Left lung (tissue), 14 donors: ENCODE measurements at places on chromosomes 1 and 21.

- peak; percentile 44 for DNase-seq
Observed at GRCh38 chr1:20486457-20487235, 636 bp upstream of the CAMK2N1 start.

DNA sequence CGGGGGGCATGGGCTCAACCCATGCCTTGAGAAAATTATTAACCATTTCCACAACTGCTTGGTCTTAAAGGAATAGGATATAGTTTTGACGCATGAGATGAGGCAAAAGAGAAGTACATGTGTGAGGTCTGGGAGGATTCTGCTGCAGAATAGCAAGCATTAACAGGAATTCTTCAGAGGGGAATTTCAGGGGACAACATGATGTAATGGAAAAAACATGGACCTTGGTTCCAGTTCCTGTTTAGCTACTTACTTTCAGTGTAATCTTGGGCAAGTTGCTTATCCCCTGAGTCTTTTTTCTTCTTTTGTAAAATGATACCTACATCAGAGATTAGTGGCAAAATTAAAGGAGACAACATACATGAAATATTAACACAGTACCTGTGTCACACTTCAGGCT lies 85.6 kb downstream of the PRRX1 start:
- DNase-seq: no peak

DNA sequence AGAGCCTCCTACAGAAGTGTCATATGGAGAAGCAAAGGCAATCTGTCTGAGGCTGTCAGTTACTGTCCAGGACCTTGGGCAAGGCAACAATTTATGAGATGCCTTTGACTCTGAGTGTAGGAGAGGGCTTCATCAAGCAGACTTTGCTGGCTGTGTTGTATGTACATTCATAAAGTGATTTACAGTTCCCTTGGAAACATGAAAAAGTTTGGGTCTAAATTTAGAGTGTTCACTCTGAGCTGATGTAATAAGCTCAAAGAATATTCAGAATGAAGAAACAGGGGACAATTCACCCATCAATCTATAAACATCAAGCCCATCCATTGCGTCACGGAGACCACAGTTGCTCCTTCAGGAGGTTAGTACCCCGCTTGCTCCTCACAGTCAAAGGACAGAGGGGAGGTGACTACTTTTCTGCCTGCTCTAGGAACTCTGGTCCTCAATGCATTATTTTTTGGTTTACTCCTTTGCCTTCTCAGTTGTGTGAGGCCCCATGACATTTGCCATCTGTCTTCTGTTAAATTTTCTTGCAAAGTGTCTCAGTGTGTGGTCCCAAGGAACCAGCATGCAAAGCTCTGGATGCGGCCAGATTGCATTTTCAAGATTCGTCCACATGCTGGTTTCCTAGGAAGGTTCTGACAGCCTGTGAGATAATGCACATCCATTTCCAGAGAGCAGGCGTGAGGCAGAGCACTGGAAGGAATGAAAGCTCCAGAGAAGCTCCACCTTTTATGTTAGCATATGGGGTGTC lies 241.1 kb upstream of the KIAA0040 start:
- DNase-seq: no peak

- DNase-seq: no peak
Observed at GRCh38 chr1:45545553-45546310, 4.9 kb upstream of the AKR1A1 start.

DNA sequence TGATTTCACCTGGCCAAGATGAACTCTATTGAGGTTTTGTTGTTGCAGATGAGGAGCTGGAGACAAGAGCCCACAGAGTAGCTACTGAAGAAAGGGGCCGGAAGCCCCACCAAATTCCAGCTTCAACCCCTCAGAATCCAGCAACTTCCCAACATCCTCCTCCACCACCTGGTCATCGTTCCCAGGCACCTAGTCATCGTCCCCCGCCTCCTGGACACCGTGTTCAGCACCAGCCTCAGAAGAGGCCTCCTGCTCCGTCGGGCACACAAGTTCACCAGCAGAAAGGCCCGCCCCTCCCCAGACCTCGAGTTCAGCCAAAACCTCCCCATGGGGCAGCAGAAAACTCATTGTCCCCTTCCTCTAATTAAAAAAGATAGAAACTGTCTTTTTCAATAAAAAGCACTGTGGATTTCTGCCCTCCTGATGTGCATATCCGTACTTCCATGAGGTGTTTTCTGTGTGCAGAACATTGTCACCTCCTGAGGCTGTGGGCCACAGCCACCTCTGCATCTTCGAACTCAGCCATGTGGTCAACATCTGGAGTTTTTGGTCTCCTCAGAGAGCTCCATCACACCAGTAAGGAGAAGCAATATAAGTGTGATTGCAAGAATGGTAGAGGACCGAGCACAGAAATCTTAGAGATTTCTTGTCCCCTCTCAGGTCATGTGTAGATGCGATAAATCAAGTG lies 14.3 kb downstream of the CD2 start:
- DNase-seq: no peak

DNA sequence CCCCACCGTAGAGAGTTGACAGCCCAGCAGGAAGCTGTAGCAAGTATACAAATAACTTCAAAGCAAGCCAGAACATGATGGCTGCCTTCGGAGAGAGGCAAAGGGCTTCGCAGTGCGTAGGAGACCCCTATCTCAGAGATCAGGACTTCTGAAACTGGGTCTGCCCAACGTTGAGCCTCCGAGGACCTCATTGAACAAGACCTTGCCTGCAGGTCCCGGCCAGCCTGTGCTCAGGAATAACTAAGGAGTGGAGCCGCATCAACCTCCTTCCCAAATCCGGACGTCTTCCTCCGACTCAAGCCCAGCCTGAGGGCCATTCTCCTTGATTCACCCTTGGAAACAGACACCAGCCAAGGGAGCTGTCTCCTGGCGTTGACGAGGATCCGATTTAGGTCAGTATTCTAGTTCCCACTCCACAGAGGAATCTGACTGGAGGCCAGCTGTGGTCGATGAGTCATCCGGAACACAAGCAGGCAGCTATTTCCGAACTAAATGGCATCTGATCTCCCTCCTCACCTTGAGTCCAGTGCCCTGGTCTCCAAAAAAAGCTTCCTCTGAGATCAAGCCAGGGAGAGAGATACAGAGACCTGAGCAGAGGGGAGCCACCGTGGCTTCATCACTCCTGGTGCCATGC lies 166.5 kb upstream of the COA6 start:
- DNase-seq: no peak

DNA sequence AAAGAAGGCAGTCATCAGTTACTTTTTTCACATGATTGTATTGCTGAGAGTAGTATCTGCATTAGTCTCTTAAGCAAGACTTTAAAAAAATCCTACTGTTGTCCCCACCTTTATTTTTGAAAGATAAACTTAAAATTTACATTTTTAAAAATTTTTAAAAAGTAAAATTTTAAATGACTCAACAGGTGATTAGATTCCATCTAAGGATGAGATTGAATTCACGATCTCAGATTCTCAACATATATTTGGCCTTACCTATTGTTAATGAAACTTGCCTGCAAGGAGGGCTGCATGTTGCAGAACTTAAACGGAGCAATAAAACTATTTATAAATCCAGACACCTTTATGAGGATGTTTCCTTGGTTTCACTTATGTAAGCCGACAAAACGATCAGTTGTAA lies 75.2 kb downstream of the OLFML2B start:
- DNase-seq: no peak

DNA sequence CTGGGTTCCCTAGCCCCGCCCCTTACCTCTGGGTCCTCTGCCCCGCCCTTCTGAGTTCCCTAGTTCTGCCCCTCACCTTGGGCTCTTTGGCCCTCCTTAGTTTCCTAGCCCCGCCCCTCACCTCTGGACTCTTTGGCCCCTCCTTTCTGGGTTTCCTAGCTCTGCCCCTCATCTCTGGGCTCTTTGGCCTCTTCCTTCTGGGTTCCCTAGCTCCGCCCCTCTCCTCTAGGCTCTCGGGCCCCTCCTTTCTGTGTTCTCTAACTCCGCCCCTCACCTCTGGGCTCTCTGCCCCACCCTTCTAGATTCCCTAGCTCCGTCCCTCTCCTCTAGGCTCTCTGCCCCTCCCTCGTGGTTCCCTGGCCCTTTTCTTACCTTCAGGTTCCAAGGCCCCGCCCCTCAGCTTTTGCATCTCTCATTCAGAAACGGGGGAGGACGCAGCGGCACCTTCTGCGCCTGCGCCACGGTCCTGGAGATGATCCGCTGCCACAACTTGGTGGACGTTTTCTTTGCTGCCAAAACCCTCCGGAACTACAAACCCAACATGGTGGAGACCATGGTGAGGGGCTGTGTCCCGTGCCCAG lies 88.5 kb downstream of the PTPRU start:
- no peak for DNase-seq

DNA sequence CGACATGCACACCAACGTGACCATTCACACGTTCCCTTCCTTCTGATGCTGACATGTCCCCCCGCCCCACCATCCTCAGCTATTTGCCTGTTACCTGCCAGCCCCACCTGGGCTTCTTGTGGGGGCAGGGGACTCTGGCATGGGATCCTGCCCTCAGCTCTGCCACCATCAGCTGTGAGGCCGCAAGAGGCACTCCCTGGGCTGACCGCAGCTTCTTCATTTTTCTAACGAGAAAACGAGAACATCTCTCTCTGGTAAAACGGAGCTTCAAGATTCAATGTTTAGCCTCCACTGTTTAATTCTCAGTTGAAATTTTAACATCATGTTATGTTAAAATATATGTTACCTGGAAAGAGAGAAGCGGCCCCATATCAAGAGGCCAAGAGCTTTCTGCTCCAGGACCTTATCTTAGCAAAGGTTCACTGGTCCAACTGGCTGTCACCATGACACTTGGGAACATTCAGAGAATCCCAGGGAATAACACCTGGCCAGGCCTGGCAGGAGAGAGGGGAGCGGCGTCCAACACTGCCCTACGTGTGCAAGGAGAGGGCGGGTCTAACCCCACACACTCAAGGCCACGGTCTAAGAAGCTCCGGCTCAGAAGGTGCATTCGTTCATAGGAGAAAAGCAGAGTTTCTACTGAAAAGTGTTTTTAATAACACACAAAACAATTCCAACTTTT lies 51.3 kb downstream of the HLCS start:
- DNase-seq: no peak

GRCh38 chr1:112454316-112454715 lies 54.4 kb upstream of the WNT2B start:
- DNase-seq: no peak

DNA sequence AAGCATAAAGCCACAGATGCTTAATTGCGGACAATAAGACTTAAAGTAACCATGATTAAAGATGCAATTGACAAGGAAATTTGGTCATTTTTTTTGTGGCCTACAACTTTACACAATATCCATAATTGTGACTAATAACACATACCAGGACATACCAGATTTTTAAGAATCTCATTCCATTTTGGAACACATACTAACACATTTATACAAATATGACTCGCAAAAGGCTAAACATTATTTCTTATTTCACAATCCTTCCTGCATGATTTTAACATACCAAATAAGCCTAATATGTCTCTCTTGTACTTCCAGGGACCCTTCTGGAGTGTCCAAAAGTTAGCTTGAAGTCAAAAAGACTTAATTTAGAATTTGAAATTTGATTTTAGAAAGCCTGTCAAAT lies 48.8 kb downstream of the DR1 start:
- DNase-seq: no peak

DNA sequence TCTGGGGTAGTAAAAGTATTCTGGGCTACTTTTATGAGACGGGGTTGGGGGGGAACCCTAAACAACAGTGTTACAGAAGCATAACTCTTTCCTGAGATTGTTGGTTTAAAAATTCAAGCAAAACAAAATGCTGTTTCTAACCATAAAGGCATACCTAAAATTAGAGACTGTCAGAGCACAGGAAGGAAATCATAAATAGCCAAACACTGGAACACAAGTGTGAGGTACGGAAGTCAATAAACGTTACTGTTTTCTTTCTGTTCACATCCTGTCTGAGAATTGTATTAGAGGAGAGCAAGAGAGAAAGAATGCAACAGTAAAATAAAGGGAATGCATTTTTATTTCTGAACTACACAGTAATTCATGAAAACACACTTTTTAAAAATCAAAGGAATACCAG lies 42.8 kb upstream of the IL12RB2 start:
- no peak for DNase-seq

DNA sequence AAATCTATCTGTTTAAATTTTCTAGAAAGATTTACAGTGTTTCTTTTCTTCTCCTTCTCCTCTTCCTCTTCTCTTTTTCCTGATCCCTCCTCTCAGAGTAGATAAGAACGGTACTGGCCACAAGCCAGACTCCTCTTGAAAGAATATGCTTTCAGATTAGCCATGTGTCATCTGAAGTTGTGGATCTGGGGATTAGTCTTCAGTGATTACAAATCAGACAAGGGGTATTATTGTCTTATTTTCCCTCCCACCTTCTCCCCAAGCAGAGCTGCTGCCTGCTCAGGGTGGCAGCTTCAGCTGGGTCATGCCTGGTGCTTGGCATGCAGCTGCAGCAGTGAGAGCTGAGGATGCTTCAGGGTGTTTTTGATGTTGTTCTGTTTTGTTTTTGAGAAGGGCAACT lies 42.7 kb downstream of the SGIP1 start:
- no peak for DNase-seq

DNA sequence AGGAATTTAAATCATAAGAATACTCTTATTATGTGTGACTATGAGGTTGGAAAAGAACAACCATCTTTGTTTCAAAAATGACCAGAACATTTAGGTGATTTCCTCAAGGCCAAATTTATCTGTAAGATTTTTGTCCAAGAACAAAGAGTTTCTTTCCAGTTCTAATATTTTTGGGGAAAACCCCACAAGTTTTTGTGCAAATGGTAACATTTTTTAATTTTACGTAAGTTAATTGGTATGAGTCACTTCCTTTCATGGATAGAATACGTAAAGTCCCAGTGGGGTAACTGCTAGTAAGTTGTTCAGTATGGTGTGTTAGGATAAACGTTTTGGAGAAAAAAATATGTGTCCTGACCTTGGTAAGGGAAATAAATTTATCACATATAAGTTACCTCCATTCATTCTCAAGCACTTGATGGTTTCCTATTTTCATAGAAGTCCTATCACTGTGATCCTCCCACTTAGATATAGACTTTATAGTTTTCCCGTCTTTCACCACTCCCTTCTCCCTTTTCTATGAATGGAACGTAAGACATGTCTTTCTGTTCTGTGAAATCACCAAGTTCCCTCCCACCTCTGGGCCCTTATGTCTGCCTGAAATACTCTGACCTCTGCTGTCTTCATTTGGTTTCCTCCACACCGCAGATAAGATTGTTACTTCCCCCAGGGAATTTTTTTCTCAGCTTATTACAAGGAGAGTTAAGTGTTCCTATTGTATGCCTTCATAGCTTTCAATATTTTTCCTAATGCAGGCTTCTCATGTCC lies 34.9 kb upstream of the TSNAX start:
- no peak for DNase-seq

- no peak for DNase-seq
Observed at GRCh38 chr21:17602874-17603273, 9.8 kb downstream of the BTG3 start.

GRCh38 chr1:29237129-29237821 lies 953 bp downstream of the PTPRU start:
- DNase-seq: peak; percentile 87
